ENCODE measurements at places on chromosomes 2 and 18.
A peak's percentile ranks its signal among the peaks of the same experiment; 100 is the strongest.

DNA sequence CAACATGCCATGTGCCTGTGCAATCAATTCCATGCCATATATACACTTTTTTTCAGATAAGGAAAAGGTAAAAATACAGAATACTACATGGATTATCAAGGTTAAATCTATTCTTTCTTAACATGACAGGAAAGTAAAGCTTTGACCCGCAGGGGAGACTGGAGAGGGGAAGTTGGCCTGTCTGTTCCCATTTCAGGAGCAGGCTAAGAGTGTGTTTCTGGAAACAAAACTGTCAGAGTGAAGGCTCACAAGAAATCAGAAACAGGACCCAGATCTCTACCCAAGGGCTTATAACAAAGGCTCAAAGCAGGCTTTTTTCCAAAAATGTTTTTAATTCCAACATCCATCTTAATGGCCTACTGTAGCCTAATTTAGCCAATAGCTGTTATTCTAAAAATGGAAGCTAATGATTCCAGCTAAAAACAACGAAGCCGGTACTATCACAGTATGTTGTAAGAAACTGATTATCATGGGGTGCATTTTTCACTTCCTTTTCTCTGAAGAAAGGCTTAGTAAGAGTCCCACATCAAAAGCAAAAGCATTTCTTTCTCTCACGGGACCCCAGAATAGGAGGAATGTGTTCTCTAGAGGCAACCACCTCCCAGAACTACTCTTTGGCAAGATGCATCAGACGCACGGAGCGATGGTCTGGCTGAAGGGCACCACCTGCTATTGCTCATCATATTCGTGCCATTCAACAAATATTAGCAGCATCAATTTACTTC, 41.4 kb downstream of the FECH start:
- no peak for DNase-seq

- DNase-seq: peak; percentile 9
These were observed 300.0 kb upstream of the SMIM21 start for GRCh38 chr18:75727456-75727855.

- no peak for DNase-seq
These were observed 757.7 kb upstream of the ID2 start for GRCh38 chr2:7924023-7924762.

- DNase-seq: no peak
These were observed 77.2 kb downstream of the NEURL3 start for GRCh38 chr2:96427917-96428316.

DNA sequence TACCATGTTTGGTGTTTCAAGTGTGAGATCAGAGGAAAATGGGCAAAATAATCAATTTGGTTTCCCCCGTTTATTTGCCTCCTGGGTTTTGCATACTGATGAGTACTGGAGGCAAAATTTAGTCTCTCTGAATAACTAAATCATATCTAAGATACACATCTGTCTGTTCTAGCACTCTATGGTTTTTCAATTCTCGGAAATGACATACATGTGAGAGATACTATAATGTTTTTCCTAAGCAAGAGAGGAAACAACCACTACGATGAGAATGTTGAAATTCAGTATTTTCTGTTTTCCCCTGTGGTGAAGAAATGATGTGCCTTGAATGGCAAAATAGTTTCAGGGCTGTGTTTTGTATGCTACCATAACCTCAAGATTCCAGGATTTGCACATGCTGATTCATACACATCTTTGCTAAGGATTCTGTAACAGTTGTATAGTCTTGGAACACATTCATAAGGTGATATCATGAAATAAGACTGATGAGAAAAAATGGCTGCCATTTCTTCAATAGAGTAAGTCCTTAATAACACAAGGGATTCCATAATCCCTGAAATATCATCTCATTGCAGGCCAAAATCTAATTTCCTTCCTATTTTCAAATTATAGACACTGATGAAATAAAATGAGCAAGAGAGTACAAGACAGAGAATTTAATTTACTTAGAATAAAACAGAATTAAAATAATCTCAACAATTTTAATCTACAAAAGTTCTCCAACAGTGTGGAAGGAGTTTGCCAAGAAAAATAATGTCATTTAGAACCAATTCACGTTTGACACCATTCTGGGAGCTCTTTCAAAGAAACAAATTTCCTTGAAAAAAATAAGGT, 316.6 kb downstream of the FIGN start:
- DNase-seq: no peak

- no peak for DNase-seq
These were observed 426.9 kb downstream of the CDH2 start for GRCh38 chr18:27750014-27750413.

- DNase-seq: no peak
These were observed 166.1 kb downstream of the SMAD7 start for GRCh38 chr18:48784656-48785055.

DNA sequence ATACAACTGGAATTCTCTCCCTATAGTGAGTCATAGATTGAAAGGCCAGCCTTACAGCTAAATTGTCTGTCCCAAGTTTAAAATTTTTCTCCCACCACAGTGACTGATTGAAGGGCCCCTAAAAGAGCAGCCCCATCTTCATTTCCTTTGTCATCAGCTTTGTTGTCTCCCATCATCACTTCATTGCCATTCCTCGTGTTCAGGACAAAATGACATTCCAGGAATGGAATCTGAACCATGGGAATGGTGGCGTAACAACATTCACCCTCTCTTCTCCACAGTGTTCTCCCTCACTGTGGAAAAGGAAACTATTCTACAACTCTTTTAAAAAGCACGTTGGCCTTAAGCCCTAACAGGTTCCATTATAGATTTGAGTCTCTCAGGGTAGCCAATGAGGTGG, 52.1 kb downstream of the PSTPIP2 start:
- DNase-seq: no peak

DNA sequence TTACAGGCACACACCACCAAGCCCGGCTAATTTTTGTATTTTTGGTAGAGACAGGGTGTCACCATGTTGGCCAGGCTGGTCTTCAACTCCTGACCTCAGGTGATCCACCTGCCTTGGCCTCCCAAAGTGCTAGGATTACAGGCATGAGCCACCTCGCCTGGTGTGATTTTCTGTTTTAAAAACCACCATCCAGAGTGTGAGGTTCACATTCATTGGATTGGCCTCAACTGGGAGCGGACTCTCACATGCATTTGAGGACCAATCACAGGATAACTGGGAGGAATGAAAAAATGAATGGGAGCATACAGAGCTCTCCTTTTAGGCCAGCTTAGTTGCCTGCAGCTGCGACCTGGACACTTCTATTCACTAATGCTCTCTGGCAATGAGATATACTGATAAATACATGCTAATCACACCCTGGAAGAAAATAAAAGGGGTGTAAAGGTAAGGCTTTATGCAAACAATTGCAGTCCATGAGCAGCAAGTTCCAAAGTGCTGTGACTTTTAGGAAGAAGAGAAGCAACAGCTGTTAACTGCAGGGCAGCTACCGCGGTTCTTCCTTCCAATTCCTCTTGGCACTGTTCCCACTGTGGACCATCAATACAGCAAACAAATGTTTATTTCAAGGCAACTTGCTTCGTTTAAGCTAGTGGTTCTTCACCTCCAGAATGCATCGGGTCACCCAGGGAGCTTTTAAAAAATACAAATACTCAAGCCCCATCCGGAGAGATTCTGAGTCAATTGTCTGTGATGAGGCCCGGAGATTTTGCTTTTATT, 49.5 kb upstream of the FZD5 start:
- DNase-seq: no peak

DNA sequence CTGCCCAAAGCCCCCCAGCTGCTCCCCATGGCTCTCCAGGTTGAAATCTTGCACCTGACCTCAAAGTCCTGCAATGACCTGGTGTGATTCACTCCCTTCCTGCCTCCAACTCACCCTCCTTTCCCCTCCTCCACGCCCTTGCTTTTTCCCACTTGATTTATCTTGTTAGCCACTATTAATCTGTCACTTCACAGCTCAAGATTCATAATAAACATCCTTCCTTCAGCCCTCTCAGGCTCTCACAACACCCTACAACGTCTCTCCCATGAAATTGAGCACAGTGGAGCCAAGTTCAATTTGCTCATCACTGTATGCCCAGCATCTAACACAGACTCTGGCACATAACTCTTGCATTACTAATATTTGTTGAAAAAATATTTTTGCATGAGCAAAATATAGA, 85.6 kb upstream of the SLC35G4 start:
- DNase-seq: no peak

DNA sequence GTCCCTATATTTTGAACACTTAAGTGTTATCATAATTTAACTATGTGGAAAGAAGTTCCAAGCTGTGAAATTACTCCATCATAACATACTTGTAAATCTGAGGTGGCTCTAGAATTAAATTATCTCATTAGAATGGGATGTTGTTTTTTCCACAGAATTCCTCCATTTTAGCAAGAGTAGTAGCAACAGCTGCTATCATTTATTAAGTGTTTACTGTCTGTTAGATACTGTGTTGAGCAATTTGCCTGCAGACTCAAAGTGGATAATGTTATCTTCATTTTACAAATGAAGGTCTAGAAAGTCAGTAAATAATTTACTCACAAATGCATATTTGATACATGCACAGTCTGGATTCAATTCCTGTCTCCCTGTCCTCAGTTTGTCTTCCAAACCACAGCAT, 504.8 kb upstream of the NRP2 start:
- DNase-seq: no peak

- DNase-seq: no peak
These were observed 10.3 kb upstream of the NT5C1B start for GRCh38 chr2:18599509-18600254.

DNA sequence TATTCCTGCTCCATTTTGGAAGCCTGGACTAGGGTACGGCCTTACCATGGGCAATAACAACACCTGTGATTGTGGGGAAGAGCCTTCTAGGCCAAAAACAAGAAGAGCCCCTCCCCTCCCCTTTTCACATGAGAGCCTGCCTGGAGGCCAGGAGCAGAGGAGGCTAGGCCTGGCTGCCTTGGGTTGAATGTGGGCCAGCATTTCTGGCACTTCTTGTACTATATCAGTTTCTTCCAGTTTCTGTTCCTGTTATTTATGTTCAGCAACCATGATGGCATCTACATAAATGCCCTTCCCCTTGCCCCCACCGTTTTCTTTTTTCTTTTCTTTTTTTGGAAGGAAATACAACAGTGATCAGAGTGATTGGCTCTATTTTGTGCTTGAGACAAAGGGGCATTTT, 58.4 kb downstream of the KCTD18 start:
- no peak for DNase-seq

DNA sequence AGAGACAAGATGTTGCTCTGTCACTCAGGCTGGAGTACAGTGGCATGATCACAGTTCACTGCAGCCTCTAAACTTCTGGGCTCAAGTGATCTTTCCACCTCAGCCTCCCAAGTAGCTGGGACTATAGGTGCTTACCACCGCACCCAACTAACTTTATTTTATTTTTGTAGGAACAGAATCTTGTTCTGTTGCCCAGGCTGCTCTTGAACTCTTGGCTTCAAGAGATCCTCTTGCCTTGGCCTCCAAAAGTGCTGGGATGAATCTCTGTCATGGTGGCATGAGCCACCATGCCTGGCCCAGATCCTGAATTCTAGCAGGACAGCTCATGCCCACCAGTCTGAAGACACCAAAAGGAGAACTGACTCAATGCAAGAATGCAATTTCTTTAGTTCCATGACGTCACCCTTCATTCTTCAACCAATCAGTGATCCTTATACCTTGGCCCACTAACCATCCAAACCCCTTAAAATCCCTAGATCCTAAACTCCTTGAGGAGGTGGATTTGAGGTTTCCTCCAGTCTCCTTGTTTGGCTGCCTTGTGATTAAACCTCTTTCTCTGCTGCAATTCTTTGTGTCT, 25.6 kb upstream of the CXXC1 start:
- DNase-seq: no peak

- DNase-seq: no peak
These were observed 182.0 kb upstream of the SP5 start for GRCh38 chr2:170533156-170533555.

DNA sequence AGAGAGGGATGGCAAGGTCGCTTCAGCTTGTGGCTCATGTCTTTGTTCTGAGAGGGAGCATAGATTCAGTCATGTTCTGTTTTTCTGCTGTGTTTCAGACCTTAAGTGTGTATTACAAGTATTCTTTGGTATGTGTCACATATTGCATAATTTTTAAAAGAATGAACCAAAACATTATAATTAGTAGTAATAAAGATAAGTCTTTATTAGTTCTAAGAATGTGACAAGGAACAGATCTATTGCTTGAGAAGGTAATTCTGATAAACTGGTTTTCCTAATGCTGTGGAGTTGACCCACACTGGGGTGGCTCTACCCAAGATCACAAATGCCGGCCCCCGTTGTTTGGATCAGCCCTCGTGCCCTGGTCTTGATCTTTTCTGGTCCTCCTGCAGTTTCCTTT, 124.3 kb upstream of the FOSL2 start:
- no peak for DNase-seq

DNA sequence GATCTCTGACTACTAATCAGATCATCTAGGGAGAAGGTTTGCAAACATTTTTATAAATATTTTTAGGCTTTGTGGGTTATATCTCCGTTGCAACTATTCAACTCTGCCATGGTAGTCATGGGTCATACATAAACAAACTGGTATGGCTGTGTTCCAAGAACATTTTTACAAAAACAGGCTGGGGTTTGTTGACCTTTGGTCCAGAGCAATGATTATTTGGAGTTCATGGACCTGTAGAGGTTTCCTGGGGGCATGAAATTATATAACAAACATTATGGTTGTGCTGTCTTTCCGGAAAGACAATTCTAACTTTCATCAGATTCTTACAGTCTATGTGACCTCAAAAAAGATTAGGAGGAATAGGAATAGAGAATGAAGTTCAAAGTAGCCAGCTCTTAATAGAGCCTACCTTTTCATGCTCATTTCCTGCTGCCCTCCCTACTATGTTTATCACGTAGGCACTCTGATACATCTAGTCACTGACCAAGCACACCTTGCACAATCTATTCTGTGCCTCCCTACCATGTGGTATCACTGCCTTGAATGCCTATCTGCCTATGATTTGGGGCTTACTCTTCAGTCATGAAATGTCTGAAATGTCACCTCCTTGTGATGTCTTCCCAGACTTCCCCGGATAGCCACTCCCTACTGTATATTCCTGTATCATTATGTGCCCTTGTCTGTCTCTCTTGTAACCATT, 102.4 kb upstream of the SCN1A start:
- no peak for DNase-seq

DNA sequence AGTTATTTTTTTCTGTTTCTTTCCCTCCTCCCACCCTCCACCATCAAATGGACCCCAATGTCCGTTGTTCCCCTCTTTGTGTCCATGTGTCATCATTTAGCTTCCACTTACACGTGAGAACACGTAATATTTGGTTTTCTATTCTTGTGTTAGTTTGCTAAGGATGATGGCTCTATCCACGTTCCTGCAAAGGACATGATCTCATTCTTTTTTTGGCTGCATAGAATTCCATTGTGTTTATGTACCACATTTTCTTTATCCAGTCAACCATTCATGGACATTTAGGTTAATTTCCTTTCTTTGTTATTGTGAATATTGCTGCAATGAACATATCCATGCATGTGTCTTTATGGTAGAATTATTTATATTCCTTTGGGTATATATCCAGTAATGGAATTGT, 91.3 kb upstream of the TNP1 start:
- DNase-seq: no peak

GRCh38 chr18:58201733-58202730, 158.0 kb downstream of the NEDD4L start:
- no peak for DNase-seq

- no peak for DNase-seq
These were observed 149.1 kb downstream of the ANTXR1 start for GRCh38 chr2:69162057-69162456.

- no peak for DNase-seq
These were observed 105.8 kb upstream of the COL5A2 start for GRCh38 chr2:189285349-189285748.

Data from activated CD4-positive, alpha-beta T cell treated with anti-CD3 and anti-CD28 coated beads for 24 hours (primary cell).